Stimulated activated CD8-positive, alpha-beta memory T cell treated with anti-CD3 and anti-CD28 coated beads, Interleukin-7, amount 100 ng/mL, for 48 hours (primary cell): ENCODE measurements at places on chromosomes 5 and 9.
A peak's percentile ranks its signal among the peaks of the same experiment; 100 is the strongest.

DNA sequence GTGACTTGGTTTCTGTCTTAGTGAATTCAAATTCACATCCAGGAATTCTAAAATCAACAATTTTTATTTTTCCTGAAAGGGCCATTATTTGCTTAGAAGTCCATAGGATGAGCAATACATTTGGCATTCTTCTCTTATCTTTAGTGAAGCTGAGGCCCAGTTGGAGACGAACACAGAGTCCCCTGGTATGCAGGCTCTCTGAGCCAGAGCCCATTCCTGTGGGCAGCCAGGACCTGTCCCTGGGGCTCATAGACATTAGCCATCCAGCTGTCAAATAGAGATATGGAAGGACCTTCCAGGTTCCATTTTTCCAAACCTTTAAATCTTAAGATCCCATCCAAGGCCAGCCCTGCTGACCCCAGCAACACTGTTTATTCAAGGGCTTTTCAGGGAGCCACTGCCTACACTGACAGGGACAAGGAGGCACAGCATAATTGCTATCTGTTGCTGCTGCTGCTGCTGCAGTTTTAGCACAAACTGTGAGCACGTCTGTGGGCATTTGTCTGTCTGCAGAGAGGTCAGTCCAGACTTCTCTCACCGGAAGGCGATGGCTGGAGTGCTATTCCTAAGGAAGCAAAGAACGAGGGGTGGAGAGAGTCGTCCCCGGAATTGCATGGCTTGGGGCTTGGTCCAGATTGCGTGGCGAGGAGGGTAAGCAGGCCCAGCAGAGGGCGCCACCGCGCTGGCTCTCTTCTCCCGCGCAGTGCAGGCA lies 639.0 kb downstream of the CCDC171 start:
- DNase-seq, result peak; percentile 20

GRCh38 chr9:2418619-2419018 lies 203.0 kb upstream of the VLDLR start:
- DNase-seq, result no peak

- no peak for DNase-seq
Measured at GRCh38 chr9:76744336-76744735, 19.9 kb upstream of the PCA3 start.

GRCh38 chr5:154698763-154699162 lies 56.4 kb upstream of the LARP1 start:
- no peak for DNase-seq

- DNase-seq, result no peak
Measured at GRCh38 chr5:54186912-54187445, 123.4 kb downstream of the ARL15 start.
